ENCODE measurements at places on chromosomes 16 and 17. TPM values are rescaled to one million over a fixed set of nuclear protein-coding genes. Genes with fewer than 3 reads are reported as not detected.
A peak's percentile ranks its signal among the peaks of the same experiment; 100 is the strongest.

DNA sequence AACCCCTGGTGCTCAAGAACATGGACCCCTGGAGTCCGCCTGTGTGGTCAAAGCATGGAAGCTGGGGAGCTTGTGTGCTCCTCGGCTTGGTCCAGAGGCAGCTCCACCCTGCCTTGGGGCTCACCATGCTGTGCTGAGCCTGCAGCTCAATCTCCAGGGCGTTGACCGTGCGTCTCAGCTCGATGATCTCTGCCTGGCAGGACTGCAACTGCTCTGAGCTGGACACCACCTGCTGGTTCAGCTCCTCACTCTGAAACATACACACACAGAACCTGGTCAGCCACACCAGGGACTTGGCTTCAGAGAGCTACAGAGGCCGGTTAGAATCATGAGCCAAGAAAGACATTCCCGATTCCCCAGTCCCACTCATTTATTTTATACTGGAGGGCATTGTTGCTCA, 2.7 kb downstream of the KRT35 start:
- no peak for DNase-seq

GRCh38 chr16:75263963-75264445, 12.6 kb upstream of the BCAR1 start:
- DNase-seq = no peak

- DNase-seq = no peak
These were observed 127.5 kb downstream of the SOCS1 start for GRCh38 chr16:11128211-11129141.

DNA sequence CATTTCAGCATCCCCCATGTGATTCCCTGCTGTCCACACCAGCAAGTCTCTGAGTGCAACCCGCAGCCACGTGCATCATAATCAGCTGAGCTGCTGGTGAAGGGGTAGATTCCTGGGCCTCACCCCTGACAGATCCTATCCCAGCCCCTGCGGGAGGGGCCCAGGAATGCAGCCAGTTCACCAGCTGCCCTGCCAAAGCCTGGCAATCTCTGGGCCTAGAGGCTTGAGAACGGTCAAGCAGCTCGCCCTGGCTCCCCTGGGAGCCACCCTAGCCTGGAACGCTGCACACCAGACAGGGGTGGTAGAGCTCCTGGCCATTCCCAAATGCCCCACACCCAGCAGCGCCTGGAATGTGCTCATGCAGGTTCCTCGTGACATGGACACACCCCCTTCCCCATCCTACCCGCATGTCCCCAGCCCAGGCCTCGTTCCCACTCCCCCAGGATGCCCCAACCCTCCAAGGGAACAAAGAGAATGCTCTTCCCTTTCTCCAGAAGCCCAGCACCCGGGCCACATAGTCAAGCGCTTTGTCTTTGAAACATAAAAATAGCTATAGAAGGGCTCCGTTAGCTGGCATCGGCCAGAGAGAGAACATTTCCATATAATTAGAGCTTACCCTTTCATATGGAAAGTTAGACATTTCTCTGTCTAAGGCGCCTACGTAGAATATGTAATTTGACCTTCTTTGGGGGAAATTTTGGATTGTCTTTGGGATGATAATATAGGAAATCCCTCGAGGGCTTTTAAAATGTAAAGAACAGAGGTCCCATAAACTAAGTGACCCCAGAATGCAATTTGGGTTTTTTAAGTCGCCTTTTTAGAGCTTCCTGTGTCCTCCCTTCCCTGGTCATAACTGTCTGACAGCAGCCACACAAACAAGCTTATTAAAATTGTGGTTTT, 3.4 kb downstream of the CEP295NL start:
- DNase-seq = peak; percentile 74

DNA sequence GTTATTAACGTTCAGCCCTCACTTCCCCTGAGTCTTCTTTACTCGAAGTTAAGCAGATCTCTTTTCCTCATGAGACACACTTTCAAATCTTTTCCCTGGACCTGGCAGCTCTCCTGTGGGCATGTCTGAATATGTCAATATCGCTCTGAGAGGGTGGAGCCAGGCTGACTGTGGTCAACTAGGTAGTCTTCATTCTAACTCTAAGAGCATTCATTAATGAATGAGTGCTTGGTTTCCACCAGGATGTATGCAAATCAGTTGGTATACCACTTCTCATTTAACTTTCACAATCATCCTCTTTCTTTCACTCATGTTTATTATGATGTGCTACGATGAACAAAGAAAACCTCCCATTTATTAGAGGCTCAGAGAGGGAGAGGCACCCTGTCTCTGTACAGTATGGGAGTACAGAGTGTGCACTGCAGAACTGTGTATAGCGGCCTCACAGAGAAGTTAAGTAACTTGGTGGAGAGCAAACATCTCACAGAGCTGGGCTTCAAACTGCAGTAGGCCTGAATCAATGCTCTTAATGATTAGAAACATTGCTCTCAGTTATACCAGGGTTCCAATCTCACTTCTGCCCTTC, 39.9 kb downstream of the OTOA start:
- DNase-seq = no peak

GRCh38 chr17:45200701-45201100, 21.0 kb upstream of the FMNL1 start:
- no peak for DNase-seq

- DNase-seq = no peak
These were observed 75.1 kb upstream of the GOT2 start for GRCh38 chr16:58809213-58809612.

DNA sequence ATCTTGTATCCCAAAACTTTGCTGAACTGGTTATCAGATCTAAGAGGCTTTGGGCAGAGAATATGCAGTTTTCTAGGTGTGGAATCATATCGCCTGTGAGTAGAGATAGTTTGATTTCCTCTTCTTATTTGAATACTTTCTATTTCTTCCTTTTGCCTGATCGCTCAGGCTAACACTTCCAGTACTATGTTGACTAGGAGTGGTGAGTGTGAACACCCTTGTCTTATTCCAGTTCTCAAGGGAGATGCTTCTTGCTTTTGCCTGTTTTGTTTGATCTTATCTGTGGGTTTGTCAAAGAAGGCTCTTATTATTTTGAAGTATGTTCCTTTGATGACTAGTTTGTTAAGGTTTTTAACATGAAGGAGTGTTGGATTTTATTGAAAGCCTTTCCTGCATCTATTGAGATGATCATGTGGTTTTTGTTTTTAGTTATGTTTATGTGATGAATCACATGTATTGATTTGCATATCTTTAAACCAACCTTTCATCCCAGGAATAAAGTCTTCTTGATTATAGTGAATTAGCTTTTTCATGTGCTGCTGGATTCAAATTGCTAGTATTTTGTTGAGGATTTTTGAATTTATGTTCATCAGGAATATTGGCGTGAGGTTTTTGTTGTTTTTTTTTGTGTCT, 17.0 kb upstream of the CCL13 start:
- no peak for DNase-seq

GRCh38 chr16:77297996-77298395, 98.8 kb downstream of the SYCE1L start:
- DNase-seq = no peak

CSH1 gene
- not detected for total RNA-seq

KRTAP3-2 gene
- total RNA-seq = not detected

TAX1BP3 gene
- 83.5 TPM for total RNA-seq
